ENCODE measurements at places on chromosomes 3 and 15.

DNA sequence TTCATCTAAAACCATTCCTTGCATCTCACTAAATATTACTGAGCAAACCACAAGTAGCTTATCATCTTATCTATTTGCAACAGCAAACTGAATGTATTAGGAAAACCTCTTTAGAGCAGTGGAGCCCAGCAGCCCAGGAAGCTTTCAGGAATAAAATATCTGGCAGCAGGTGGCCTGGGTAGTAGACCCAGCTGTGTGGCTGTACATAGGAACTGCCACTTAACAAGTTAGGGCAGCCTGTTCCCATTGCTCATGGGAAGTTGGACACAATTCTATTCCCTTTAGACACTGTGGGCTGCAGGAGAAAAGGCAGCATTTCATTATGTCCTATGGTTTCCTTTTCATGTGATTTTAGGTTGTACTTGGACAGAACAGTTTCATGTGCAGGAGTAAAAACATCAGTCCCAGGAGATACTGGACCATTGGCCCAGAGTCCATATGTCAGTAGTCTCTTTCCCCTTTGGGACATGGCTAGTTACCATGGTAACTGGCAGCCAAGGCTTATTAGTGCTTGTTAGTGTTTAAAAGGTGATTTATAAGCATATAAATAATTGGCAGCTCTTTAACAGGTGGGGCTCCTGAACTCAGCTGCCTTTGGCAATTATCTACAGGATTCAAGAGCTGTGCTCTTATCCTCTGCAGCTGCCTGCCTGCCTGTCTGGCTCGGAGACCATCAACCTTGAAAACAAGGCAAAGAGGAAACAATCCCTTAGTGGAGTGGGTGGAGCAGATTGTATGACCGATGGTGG lies 28.9 kb upstream of the LSAMP start:
- no peak for DNase-seq

GRCh38 chr3:124964387-124964786 lies 29.8 kb upstream of the MUC13 start:
- DNase-seq, result no peak

DNA sequence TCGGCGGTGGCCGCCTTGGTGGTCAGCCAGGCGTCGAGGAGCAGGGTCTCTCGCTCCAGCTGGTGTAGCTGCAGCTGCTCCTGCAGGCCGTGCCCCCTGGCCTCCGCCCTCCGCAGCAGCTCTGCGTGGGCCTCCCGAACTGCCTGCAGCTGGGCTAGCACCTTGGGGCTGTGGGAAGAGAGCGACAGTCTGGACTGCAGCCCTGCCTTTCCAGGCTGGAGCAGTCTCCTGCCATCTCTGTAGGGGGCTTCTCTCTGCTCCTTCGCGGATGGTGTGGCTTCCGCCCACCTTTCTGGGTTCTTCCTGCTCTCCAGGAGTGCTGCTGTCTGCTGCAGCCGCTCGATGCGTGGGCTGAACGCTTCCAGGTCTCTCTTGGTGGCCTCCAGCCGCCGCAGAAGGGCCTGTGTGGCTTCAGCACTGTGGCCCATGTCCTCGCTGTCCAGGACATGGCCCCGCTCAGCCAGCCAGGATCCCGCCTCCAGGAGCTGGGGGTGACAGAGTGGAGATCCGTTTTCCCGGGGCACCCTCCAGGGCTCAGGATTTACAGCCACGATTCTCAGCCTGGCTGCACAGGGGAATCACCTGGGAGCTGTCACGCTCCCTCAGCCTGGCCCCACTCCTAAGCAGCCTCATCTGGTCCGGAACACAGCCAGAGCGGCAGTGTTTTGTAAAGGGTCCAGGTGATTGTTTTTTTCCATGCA lies 16.8 kb downstream of the PLA2G4B start:
- no peak for DNase-seq

DNA sequence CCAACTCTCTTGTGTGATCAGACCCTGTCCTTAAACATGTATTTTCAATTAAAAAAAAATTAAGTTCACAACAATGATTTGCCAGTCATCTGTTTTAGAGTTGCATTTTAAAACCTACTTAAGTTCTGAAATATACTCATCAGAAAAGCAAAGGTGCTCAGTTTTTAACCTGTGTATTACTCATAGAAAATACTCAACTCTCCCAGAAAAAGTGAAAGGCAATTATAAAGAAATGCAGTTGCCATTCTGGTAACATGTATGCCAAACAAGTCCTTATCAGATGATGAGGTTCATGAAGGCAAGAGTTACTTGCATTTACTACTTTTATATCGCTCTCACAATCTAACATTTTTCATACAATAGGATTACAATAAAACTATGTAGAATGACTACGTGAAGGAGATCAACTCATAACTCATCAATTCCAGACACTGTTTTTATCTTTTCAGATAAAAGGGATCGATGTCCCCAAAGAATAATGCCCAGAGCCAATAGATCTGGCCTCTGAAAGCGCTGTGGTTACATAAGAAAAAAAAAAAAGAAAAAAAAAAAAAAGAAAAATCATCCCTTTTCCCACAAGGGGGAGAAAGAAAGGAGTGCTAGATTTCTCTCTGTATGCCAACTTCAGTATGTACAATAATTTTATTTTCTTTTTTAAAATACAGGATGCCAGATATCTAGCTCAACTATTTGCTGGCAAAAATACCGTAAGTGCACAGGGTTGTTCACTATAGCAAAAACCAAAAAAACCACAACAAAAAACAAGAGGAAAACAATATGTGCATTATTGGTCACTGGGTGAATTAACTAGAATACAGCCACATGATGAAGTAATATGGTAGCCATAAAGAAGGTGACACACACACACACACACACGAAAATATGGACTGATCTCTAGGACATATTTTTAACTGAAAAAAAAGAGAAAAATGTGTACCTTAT lies 137.4 kb downstream of the NR1I2 start:
- no peak for DNase-seq

- peak; percentile 77 for DNase-seq
Observed at GRCh38 chr15:76150971-76151598, 91.3 kb downstream of the TMEM266 start.

GRCh38 chr15:99486371-99487336 lies 79.1 kb upstream of the MEF2A start:
- DNase-seq, result no peak

GRCh38 chr15:57320631-57321220 lies 55.6 kb upstream of the CGNL1 start:
- no peak for DNase-seq

DNA sequence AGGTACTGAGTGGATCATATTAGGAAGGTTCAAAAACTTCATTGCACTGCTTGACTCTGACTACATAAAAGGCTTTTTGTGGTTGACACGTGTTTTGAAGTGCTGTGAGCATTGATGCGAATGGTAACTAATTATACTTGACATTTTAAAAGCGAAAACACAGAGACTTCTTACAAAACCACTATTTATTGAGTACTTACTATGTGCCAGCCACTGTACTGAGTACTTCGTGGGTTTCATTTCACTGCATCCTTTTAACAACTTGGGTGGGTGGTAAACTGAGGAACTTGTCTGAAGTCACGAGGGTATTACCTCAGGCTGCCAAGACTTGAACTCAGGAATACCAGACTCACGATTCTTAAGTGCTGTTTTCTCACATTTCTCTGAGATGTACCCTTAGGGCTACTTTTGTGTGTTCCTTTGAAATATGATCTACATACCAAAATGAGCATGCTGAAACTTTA lies 45.3 kb upstream of the PPP4R2 start:
- no peak for DNase-seq

DNA sequence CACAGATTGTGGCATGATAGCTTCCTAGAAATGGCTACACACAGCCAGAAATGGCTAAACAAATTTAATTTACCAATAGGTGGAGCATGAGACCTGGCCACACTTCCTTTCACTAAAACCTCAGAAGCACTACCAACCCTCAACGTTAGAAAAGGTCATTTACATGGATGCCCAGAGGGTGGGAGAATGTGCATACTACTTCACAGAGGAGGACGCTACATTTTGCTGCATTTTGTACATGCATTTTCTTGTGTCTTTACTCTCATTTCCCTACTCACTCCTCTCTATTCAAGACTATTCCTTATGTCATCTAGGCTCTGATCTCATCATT lies 40.1 kb downstream of the C2CD4B start:
- DNase-seq, result no peak

- DNase-seq, result no peak
Observed at GRCh38 chr15:98967096-98967495, 40.5 kb downstream of the PGPEP1L start.

DNA sequence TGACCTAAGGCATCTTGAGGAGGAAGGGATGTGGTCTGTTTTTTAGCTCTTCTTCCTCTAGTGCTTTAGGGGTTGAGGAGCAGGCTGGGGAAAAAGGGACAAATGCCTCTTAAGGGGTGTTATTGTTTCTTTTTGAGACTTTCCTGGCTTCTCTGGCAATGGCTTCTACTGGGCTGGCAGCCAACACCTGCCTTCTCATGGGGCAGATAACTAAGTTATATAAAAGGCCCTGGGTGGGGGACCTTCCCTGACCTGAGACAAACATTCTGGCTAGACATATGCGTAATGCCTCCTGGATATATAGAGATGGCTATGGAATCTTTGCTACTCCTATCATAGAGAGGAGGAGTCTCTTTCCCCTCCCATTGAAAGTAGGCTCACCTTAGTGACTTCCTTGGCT lies 179.2 kb upstream of the PROK2 start:
- DNase-seq, result no peak

GRCh38 chr15:88661761-88662556 lies 23.1 kb downstream of the ISG20 start:
- no peak for DNase-seq

DNA sequence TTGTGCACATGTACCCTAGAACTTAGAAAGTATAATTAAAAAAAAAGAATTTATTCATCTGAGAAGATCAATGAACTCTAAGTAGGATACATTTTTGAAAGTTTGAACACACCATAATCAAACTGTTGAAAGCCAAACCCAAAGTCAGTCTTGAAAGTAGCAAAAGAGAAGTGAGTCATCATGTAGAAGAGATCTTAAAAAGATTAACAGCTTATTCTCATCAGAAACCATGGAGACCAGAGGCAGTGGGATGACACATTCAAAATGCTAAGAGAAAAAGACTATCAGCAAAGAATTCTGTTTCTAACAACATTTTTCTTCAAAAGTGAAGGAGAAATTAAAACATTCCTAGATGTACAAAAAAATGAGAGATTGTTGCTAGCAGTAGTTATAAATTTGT lies 60.7 kb downstream of the TIMP4 start:
- DNase-seq, result no peak

GRCh38 chr15:74776821-74777768 lies 4.8 kb upstream of the CSK start:
- DNase-seq, result peak; percentile 55

DNA sequence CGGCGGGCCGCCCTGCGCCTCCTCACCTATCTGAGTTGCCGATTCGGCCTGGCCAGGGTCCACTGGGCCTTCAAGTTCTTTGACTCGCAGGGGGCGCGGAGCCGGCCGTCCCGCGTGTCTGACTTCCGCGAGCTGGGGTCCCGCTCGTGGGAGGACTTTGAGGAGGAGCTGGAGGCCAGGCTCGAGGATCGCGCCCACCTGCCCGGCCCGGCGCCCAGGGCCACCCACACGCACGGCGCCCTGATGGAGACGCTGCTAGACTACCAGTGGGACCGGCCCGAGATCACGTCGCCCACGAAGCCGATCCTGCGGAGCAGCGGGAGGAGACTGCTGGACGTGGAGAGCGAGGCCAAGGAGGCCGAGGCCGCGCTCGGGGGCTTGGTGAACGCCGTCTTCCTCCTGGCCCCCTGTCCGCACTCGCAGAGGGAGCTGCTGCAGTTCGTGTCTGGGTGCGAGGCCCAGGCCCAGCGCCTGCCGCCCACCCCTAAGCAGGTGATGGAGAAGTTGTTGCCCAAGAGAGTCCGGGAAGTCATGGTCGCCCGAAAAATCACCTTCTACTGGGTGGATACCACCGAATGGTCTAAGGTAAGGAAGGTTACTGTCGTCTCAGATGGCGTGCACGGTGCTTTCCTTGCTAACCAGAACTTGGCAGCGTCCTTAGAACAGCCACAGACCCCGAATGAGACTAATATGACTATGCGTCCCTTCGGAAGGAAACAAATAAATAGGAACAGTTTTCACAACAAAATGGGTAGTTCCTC lies 567 bp downstream of the TICRR start:
- no peak for DNase-seq

GRCh38 chr15:68564173-68564572 lies 14.6 kb upstream of the CORO2B start:
- DNase-seq, result no peak

- DNase-seq, result no peak
Observed at GRCh38 chr3:55481744-55482495, 5.2 kb downstream of the WNT5A start.

GRCh38 chr3:141331377-141332318 lies 36.7 kb upstream of the ZBTB38 start:
- no peak for DNase-seq

DNA sequence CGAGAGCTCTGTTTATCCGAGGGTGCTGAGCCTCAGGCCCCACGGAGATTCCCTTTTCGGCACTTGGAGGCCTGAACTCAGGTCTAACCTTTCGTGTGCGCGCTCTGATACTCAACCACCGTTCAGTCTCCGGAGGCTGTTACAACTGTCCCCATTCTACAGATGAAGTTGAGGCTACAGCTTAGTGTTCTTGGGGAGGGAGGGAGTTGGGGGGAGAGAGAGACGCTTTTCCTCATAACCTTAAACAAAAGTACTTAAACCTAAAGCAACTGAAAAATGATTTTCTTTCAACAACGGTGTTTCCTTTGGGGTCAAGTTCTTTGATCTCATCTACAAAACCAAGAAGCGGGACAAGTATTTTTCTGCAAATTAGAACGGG lies 952 bp upstream of the CHST2 start:
- DNase-seq, result no peak

DNA sequence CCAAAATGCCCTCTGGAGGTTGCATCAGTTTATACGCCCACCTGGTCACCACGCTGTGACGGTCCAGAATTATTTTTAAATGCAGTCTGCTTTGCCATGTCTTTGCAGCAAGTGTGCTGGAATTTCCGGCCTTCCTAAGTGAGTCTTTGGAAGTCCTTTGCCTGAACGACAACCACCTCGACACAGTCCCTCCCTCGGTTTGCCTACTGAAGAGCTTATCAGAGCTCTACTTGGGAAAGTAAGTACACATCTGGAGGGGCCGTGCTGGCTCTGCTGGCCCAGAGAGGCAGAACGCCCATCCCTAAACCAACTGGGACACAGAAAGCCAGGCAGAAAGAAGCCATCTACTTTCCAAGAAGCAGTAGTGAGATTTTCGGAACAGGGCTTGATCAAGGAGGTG lies 101.8 kb downstream of the LRRK1 start:
- no peak for DNase-seq

- DNase-seq, result no peak
Observed at GRCh38 chr3:66692042-66692765, 191.4 kb upstream of the LRIG1 start.

DNA sequence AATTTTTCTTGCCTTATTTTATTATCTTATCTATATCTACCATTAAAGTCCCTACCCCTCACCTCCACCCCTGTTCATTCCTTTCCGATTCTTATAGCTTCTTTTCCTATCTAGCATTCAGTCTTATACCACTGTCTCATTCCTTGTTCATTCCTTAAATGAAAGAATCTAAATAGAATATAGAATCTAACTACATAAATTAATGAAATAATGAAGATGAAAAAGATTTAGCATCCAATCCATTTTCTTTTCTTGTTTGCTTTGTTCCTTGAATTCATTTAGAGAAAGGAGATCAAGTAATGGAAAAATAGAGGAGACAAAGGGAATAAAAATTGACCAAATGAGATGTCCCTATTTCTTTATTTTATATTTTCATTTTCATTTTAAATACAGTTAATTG lies 67.2 kb downstream of the OPA1 start:
- no peak for DNase-seq
